ENCODE measurements at places on chromosomes 6 and 20.

DNA sequence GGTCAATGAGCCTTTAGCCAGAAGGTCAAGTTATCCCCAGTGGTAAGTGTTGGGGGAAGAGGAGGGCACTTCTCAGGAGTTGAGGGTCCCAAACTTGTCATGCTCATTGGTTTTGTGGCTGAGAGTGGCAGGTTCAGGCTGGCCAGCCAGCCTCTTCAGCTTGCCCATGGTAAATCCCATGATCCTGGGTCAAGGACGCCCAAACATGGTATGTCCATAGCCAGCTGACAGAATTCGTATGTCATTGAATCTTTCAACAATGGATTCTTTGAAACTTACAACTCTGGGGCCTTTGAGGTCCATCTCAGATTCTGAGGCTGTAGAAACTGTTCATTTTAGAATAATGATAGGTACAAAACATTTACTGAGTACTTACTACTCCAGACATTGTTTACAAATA is 36.1 kb upstream of the RSPO4 start:
- DNase-seq, result no peak

GRCh38 chr20:33796907-33797544 is 14.1 kb upstream of the CHMP4B start:
- no peak for DNase-seq

DNA sequence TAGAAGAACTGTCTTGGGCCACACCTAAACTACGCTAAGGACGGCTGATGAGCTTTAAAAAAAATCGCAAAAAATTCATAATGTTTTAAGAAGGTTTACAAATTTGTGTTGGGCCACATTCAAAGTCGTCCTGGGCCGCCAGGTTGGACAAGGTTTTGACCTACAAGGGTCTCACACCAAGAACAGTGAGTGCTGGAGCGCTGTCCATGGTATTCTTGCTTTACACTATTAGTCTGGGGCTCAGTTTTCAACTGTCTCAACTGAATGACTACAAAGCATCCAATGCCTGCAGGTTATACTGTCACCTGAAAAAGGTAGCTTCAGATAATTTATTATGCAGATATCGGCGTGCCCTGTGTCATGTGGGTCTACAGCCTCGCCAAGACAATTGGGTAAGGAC is 3.7 kb upstream of the FAXC start:
- DNase-seq, result no peak

DNA sequence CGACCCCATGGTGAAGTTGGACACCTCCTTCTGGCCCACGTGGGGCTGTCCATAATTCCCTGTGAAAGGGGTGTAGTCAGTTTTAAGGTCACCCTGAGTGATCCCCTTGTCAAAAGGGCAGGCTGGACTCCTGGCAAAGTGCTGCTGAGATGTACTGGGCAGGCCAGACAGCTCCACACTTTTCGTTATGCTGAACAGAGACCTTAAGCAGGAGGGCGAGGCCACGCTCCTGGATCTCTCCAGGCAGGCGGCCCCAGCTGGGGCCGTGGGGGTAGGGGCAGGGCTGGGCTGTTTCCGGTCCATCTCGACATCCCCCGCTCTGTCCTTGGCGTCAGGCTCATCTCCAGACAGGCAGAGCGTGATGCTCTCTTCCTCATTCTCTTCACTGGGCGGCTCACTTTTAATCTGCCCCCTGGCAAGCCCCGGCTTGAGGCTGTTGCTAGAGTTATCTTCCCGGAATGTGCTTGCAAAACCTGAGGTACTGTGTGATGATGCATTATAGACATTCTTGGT is 56.7 kb downstream of the GJA10 start:
- DNase-seq, result no peak

DNA sequence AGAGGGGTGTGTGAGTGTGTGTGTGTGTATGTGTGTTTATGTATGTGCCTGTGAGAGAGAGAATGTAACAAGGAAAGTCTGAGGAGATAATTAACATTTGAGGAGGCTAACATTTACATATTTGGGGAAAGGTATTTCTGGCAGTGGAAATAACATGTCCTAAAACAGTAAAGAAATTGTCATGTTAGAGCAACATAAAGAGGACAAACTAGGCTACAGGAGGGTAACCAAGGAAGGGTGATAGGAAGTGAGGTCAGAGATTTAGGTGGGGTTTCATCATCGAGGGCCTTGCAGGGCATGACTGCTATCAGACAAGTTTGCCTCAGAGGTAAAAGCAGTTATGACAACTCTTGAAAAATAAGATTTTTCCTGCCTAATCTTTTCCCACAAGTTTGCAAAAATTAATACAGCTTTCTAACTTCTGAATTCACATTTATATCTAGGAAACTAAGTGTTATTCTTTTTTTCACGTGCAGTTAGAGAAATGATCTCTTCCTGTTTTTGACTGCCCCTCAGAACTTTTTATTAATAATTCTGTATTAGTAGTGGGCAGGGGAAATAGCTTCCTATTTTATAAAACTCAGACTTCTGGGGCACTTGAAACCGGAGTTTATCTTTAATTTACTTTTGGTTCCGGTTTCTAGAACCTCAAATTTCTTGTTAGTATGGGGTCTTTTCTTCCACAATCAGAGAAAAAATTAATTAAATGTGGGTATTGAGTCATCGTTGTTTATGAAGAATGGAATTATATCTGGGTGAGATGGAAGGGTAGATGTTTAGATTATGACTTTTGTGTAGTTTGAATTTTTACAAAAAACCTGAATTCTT is 30.5 kb upstream of the RHAG start:
- no peak for DNase-seq

- no peak for DNase-seq
These were observed 126.4 kb upstream of the BTBD3 start for GRCh38 chr20:11791316-11791715.

DNA sequence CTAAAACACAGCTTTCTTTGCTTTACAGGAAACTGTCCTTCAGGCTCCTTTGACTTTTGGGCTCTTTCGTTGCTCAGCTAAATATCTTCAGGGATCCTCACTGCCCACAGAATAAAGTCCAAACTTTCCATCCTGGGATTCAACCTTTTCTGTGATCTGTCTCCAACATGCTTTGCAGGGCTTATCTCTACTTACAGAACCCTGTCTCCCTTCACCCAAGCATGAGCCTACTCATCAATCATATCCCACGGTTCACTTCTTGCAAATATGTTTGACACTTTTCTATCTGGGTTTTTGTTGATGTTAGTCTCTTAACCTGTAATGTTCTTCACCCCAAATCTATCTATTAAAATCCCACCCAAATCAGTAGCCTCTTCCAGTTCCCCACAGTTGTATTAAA is 327.3 kb upstream of the RNF24 start:
- no peak for DNase-seq

DNA sequence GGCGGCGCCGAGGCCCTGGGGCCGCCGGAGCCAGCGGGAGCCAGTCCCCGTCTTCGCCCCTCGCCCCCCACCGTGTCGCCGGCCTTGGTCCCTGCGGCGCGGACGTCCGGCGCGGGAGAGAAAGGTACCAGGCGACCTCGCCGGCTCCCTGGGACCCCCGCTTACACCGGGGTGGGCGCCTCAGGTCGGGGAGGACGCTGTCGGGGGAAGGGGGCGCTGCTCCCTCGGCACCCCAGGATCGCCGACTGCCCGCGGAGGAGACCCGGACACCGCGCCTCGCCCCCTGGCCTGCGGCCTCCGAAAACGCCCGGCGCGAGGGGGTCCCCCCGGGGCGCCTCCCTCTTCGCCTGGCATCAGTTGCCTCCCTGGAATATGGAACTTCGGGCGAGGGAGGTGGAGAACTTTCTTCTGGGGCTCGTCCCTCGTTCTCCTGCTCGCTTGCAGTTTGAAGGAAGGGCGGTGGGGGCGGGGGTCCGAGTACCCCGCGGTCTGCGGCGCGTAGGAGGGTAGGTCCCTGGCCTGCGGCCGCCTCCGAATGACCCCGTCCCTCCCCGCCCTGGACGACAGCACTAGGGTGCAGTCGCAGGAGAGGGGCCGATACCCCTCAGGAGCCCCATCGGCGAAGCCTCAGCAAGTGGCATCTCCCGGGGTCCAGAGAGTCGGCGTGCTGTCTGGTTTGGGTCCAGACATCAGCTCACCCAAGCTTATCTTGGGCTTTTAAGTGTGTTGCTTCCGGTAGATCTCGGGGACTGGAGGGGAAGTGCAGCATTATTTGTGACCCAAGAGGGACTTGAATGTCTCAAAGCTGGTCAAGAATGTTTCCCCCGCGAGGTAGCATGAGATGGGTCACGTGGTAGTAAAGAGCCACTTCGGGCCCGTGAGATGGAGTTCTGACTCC is 549 bp downstream of the ANKRD6 start:
- no peak for DNase-seq

DNA sequence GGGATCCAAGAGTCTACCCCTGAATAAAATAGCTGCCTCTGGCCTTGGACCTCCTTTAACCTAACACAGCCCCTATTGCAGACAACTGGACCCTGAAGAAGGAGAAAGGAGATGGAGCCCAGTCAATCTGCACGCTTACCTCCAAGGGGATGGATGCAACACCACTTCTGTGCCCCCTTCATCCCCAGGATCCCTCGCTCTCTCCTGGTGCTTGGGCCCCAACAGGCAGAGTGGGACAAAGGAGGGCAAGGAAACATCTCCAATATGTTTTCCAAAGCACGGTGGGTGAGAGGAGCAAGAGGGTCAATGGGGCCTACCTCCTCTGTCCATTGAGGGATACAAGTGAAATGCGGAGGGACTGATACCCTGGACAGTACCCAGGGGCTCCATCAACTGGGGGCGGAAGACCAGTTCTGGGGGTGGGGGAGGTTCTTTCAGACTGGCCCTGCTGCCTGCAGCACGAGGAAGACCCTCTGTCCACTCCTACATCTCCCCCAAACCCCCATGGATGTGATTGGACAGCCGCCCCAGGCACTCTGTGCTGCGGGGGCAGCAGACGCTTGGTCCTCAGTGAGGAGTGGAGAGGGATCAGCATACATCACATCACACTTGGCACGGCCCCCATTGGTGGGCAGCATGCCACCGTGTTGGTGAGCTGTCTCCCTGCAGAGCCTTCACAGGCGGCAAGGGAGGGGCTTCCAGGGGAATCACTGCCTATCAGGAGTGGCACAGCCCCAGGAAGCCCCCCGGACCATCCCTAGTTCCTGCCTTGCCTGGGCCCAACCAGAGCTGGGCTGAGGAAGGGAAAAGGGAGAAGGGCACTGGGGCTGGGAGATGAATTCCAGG is 70.6 kb downstream of the MRPL14 start:
- DNase-seq, result no peak

GRCh38 chr6:21116736-21117135 is 476.8 kb upstream of the SOX4 start:
- DNase-seq, result no peak

GRCh38 chr20:46073443-46073842 is 16.3 kb downstream of the NCOA5 start:
- no peak for DNase-seq

- DNase-seq, result no peak
These were observed 319.4 kb downstream of the BTBD9 start for GRCh38 chr6:38320358-38320757.

GRCh38 chr6:41596096-41596685 is 42.1 kb upstream of the MDFI start:
- no peak for DNase-seq

- no peak for DNase-seq
These were observed 206.2 kb upstream of the SGK1 start for GRCh38 chr6:134523903-134524650.

DNA sequence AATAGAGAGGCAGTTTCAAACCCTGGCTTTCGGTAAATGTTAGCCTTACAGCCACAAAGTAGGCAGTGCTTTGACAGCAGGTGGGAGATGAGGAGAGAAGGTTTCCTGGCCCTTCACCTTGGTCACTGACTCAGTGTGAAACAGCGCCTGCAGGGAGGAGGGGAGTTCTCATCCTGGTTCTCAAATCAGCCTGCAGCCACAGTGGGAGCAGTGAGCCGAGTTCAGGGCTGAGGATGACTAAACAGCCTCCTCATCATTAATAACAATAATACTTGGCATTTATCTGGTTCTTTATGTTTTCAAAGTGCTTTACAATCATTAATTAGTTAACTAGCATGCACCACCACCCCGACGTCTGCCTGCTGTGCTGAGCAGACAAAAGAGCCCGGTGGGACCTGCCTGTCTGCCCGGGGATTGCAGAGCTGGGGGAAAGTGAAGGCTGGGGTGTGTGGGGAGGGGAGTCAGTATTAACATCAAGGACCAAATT is 59.6 kb downstream of the PRDM1 start:
- no peak for DNase-seq

- DNase-seq, result no peak
These were observed 68.5 kb downstream of the SH3BGRL2 start for GRCh38 chr6:79699606-79700005.

- no peak for DNase-seq
These were observed 280.9 kb downstream of the KIF16B start for GRCh38 chr20:16292226-16292880.

- DNase-seq, result no peak
These were observed 99.6 kb upstream of the DST start for GRCh38 chr6:56742122-56742791.

- no peak for DNase-seq
These were observed 573.5 kb upstream of the JAG1 start for GRCh38 chr20:11247046-11248010.

GRCh38 chr6:5453546-5453945 is 192.2 kb downstream of the FARS2 start:
- DNase-seq, result no peak

DNA sequence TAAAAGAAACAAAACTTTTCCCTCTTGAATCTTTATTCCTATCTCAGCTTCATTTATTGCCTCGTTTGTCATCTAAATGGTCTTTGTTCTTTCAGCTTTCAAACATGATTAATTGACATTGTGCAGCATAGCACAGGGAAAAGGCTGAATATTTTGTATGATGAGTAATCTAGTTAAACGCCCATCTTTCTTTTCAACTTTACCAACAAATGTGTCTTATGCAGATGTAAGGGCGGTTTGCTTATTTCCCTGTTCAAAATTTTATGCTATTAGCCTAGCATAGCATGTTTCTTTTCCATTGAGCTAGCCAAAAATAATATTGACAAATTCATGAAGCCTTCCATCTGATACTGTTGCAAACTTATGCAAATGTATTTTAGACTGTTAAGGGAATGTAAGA is 176.4 kb upstream of the AKAP12 start:
- DNase-seq, result no peak

DNA sequence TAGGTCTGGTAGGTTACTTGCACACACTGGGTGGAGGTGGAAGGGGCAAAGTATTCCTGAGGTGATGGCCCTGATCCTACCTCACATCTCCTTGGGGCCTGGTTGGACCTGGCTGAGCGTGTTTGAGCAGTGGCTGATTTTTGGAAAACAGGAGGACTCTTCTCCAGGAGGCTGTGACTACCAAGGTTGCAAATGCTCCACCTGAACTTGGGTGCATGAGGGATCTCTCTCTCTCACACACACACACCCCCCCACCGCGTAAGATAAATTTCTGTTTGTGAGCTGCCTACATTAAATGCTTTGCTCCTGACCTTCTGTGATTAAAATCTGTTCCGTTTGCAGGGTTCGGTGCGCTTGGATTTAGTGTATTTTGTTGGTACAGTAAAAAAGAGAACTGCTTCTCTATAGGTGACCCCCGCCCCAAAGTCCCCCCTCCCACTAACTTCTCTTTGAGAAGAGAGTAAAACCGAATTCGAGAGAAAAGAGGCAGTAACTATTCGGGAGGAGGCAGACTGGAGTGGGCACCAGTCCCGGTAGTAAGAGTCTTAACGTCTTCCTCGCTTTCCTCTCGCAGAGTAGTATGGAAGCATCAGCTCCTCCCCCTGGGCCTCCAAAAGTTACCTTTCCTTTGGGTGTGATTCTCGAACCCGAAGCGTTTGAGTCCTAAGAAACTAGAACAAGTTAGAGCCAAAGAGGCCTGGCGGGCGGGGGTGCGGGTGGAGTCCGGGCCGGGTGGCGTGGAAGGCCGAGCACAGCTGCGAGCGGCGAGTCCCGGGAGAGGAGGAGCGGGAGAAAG is 585 bp upstream of the DSE start:
- no peak for DNase-seq

- no peak for DNase-seq
These were observed 9.5 kb downstream of the BAG6 start for GRCh38 chr6:31642798-31643570.

GRCh38 chr20:21437816-21438215 is 40.5 kb upstream of the NKX2-4 start:
- no peak for DNase-seq

Data from GDM1 (cell line).